H4 (cell line): ENCODE measurements at places on chromosomes 4 and X.

GRCh38 chr4:90996813-90997212, 869.6 kb downstream of the CCSER1 start:
- no peak for DNase-seq

DNA sequence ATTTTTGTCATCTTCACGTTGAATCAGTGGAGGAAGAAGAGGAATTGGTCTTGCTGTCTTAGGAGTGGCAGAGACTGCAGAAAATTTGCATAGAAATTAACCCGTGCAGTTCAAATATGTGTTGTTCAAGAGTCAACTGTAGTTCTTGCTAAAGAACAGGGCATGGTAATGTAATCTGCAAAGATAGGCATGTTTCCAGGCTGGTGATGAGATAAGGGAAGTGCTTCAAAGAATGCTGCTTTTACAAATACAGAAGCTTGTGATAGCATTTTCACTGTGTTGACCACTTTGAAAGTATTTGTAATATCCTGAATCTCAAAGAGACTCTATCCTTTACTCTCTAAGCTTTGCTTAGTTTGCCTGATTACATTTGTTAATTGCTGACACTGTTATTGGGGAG, 60.1 kb downstream of the PRRG1 start:
- no peak for DNase-seq

DNA sequence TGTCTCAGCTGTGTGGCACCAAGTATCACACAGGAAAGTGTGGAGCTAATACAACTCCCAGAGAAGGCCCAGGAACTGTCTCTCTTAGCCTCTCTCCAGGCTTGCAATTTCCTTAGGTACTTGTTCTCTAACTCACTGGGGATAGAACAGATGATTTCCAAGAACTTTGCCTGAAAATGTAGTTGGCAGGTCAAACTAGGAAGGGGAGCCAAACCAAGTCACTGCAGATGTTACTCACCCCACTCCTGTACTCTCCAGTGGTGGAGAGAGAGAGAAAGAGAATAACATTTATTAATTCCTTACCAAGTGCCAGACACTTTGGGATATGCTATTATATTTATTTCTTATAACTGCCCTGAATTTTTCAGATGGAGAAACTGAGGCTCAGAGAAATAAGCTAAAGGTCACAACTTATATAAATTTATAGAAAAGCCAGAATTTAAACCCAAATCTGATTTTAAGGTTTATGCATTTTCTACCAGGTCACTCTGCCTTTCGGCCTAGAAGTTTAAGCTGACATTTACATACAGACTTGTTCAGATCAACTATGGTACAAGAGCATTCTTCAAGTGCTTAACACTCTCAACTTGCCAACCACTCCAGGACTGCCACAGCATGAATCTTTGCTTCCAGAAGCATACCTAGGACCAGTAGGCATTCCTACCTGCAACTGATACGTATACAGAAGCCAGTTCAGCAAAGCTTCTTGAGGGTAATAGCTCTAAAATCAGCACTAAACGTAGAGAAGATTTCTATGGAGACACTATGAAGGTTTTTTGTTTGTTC, 248.6 kb upstream of the ETNPPL start:
- no peak for DNase-seq

DNA sequence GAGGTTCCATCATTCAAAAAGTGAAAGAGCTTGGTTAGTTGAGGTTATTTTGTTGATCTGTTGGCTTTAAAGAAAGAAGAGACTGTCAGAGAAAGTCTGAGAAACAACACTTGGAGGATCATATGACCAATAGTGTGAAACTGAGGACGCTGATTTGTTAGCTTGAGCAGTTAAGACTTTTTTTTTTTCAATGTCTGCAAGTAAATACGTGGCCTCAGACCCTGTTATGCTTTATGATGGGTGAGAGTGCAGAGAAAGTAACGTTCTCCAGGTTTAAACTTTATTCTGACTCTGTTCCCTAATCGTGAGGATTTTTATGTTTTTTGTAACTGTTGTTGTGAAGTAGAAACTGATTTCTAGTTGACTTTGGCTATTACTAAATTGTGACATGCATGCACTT, 45.9 kb downstream of the GAB1 start:
- DNase-seq = peak; percentile 27

GRCh38 chrX:130516123-130516522, 114.3 kb downstream of the RBMX2 start:
- no peak for DNase-seq
